ENCODE measurements at places on chromosomes 7 and 10.

GRCh38 chr7:117146511-117146910 lies 176.3 kb downstream of the WNT2 start:
- no peak for DNase-seq

DNA sequence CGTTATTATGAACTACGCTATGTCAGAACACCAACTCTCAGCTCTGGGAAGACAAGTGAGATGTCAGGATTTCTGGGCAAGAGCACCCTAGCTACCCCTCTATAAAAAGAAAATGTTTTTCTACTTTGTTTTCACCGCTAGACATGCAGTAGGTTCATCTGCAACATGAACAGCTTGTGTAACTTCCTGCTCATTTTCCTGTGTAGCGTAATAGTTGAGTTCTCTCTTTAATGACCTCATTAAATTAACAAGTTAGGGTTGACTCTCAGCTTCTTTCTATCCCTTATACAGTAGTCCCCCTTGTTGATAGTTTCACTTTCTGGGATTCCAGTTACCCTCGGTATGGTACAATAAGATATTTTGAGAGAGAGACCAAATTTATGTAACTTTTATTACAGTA lies 329.4 kb upstream of the ZNF32 start:
- no peak for DNase-seq

GRCh38 chr10:44030132-44030531 lies 354.8 kb downstream of the CXCL12 start:
- no peak for DNase-seq

DNA sequence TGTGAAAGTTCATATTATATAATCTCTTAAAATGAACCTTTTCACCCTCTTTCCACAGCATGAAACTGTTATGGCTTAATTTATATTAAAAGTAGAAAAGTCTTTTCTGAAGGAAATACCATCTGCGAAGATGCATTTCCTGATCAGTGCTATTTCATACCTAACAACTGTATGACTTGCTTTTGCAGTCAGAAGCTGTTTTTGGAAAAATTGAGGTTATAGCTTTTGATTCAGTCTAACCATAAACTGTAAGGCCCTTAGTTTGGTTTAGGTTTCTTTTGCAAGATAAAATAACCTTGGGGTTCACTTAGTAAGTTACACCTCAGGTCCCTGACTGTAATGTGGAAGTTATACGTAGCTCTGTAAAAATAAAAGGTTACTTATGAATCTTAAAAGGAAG lies 22.7 kb upstream of the PARP12 start:
- no peak for DNase-seq

GRCh38 chr10:61941202-61941681 lies 39.7 kb downstream of the ARID5B start:
- no peak for DNase-seq

All from endothelial cell (in vitro differentiated cells).